ENCODE measurements at places on chromosomes 16 and 17.

GRCh38 chr17:48589060-48589830, 796 bp downstream of the HOXB3 start:
- no peak for DNase-seq

- no peak for DNase-seq
Measured at GRCh38 chr16:89031715-89032659, 55.0 kb upstream of the CBFA2T3 start.

- no peak for DNase-seq
Measured at GRCh38 chr16:67399749-67400704, 6.7 kb upstream of the TPPP3 start.

DNA sequence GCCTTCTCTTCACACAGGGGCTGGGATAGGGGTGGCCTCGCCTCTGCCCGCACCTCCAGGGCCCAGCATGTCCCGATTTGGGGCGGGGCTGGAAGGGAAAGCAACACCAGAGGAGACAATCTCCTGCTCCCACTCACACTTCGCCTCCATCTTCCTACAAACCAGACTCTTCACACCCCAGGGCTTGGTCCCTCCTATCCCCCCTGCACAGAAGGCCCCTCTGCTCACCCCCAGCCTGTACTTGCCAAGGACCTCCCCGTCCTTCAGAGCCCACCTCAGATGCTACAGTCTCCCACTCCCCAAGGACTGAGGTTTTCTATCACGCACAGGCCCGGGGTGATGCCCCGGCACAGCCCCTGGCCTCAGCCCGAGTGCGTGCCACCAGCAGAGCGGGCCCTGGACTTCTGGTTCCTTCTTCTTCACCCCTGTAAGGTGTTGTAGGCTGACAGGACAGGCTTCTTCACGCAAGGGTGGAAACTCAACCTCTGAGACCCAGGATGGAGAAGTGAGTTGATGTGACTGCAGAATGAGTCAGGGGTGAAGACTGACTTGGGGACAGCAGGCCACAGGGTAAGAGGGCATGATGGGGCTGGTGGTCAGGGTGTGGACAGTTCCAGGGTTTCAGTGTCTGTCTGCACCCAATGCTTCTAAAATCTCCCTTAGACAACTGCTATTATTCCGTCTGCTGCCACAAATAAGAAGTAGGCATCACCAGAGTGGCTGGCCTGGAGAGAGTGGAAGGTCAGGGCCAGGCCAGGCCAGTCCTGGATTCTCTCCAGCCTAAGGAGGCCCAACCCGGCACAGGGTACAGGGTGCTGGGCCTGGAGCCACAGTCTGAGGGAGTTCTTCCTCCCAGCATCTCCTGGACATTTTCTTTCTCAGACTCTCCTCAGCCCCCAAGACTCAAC, 2.5 kb downstream of the ITGAE start:
- no peak for DNase-seq

DNA sequence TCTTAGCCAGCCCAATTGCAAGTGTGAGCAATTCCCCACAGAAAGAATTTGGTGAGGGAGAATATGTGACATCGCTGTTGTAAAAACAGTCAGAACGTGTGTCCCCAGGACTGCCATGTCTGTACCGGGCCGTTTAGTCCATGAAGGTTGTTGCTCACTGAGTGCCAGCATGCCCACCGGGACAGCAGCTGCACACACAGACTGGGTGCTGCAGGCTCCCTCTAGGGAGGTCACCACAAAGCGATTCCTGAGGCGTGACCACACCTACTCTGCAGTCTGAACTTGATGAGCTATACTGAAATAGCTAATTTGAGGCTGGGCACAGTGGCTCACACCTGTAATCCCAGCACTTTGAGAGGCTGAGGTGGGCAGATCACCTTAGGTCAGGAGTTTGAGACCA, 44.1 kb upstream of the ADORA2B start:
- no peak for DNase-seq

GRCh38 chr16:89693931-89694783, 7.3 kb downstream of the SPATA2L start:
- DNase-seq, result no peak

DNA sequence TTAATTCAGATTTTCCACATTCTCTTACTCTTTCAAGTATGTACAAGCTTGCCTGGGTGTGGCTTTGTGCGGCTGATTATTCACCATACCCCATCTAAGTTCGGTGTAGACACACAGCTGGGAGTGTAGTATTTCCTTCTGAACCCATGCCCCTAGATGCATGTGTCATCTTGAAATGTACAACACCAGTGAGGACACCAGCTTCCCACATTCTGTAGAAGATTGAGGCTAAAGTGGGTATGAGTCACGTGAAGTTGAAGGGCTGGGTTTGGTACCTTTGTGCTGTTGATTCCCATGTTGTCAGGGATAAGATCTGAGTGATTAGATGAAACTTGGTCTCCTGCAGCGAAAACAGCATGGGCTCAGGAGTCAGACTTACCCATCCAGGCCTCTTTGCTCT, 14.6 kb upstream of the DHX8 start:
- DNase-seq, result no peak

DNA sequence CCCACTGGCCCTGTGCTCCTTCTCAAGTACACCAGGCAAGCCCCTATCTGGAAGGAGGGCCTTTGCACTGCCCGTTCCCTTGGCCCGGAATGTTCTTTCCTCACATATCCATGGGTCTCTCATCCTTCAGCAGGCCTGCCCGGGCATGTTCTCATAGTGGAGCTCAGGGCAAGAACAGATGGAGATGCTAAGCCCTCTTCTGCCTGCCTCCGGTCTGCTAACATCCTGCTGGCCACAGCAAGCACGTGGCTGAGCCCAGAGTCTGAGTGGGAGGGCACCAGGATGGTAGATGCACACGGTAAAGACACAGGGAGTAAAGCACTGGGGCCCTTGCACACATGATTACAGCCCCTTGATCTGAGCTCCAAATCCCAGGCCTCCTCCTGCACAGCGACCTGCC, 19.8 kb upstream of the ANKRD40CL start:
- no peak for DNase-seq

- DNase-seq, result no peak
Measured at GRCh38 chr16:48194828-48195556, 39.2 kb upstream of the ABCC12 start.

DNA sequence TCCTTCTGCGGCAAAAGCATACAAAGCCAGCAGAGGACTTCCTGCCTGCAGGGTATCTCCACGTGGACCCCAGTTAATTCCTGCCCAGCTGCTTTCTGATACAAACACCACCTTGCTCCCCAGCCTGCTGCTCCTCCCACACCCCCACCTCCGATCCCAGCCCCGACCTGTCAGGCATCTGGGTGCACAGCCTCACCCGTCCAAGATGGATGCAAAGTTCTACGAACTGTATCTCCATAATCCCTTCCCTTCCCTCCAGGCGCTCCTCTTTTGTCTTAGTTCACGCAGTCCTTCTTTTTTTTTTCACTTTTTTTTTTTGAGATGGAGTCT, 15.6 kb upstream of the FOXJ1 start:
- no peak for DNase-seq

GRCh38 chr17:54945671-54946070, 22.8 kb downstream of the COX11 start:
- no peak for DNase-seq

DNA sequence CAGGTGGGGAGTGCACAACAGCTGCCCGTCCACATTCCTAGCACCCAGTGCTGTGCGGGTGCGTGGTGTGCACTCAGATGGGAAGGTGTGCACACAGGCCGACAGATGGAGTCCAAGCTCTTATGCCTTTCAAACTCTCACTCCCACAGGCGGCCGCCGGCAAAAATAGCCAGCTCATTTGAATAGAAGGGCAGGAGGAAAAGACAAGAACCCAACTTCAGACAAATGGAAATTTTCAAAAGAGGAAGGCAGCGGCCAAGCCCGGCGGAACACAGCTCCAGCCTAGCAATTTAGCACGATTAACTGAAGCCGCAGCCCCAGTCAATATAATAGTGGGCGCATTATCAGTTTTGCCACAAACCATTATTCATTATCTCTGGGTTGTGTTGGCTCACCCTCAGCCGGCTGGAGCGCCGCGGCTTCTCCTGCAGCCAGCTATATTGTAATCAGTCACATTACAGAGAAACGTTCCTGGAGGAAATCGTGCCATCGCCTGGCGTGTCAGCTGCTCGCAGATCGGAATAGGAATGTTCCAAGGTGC, 103.9 kb upstream of the SEC14L1 start:
- no peak for DNase-seq

- DNase-seq, result no peak
Measured at GRCh38 chr16:3645108-3645503, 9.4 kb upstream of the DNASE1 start.

- no peak for DNase-seq
Measured at GRCh38 chr17:56937687-56938086, 23.2 kb downstream of the COIL start.

DNA sequence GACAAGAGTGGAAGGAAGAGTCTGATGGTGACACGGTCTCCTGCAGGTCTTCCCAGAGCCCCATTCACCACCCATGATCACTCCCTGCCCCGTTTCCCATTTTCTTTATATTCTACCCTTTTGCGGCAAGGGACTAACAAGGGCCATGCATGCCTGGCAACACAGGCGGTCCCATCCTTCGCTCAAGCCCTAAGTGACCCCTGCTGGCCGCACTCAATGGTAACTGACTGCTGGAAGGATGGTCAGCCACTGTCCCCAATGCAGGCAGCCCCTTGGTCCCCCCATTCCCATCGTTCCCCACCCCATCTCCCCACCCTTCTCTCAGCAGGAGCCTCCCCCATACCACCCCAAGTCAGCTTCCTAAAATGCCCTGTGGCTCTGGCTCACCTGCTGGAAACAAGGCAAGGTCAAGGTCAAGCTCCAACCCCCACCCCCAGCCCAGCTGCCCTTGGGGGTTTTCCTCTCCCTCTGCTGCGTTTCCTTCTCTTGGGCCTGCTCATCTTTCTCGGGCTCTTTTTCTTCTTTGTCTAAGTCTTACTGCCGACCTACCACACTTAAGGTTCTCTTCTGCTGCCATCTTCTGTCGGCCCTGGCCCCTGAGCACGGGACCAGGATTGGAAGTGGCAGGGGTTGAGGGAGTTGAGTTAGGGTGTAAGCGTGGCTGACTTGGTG, 116.0 kb downstream of the RPTOR start:
- no peak for DNase-seq

DNA sequence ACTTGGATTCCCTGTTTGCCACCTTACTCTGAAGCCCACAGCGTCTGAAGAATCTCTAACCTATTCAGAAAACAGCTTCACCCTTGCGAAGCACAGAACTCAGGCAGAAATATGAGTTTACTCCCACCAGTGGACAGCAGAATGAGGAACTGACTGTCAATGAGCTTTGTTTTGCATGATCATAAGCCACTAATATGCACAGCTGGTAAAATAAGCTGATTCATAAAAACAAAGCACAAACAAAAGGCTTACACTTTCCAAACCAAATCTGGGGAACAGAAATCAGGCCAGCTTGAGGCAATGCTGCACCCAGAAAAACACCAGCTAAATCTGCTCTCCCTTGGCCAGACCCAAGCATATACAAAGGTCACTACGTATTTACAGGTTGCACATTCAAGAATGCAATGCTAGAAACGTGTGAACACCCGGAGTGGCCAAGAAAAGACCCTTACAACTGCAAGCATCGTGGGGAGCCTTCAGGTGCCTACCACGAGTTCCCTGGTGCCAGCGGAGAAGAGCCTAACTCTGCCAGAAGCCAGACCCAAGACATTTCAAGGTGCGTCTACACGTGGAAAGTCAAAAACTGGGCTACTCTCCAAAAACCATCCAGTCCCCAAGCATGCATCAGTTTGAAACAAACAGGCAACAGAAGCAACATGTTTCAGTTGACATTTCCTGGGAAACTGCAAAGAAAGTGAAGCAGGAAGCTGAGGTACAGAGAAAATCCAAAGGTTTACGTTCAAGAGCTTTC, 207.1 kb downstream of the ZFHX3 start:
- no peak for DNase-seq

- no peak for DNase-seq
Measured at GRCh38 chr16:89596957-89597649, 16.3 kb upstream of the DPEP1 start.

DNA sequence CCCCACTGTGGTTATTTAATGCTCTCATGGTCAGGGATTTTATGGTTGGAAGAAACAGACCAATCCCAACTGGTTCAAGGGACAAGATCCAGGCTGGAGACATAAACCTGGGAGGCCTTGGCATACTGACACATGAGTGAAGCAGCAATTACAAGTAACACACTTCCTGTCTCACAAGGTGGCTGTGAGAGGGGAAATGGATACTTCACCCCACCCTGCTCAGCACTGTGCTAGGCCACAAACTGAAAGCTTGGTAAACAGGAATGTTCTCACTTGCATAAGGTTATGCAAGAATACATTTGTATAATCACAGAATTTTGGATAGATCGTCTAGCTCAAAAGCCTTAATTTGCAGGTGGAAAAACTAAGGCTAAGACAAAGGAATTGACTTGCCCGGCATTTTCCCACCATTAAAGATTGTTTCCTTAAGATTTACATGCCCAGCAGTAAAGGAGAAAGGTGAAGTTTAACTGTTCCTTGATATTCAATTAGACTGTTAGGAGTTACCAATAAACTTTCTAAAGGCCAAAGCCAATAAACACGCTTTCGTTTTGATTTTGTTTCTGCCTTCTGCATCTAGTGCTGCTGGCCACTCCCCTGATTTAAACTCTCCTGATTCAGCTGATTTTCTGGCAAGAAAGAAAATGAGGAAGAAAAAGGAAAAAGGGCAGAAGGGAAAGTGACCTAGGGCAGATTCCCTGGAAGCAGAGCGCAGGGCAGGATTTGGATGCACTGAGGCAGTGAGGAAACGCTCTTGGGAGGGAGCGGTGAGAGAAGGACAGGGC, 215.6 kb upstream of the CDH5 start:
- no peak for DNase-seq

GRCh38 chr17:60766778-60767190, 89.1 kb downstream of the BCAS3 start:
- DNase-seq, result no peak

DNA sequence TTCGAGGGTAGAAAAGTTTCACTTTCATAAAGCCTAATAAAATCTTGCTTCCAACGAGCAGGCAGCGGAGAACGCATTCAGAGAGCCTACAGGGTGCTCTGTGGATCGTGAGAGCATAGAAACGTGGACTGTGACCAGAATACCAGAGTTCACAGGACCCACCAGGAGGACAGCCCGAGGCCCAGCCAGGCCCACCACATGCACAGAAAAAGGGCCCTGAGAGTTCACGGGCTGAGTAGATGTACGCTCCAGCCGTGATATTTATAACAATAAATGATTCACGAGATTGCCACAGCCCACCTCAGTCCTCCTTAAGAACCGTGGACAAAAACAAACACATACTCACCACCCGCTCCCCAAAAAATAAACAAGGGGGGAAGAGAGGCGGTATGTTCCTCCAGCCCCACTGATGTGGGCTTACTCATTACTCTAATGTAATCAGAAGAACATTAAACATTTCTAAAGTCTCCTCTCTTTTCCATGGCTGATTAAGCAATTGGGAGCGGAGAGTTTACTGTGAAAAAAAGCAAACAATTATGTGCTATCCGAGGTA, 207.2 kb downstream of the C16orf78 start:
- no peak for DNase-seq

- DNase-seq, result no peak
Measured at GRCh38 chr17:19592316-19592715, 56.2 kb upstream of the ALDH3A2 start.
